CD14-positive monocyte (primary cell): ENCODE measurements at places on chromosomes 6 and 20. TPM values are rescaled to one million over a fixed set of nuclear protein-coding genes. Genes with fewer than 3 reads are reported as not detected.

Gene CDKN1A
- 117 TPM for polyA plus RNA-seq

Gene PPP1R14C
- polyA plus RNA-seq, result not detected

- no peaks in the 10 kb centered on the region for H3K27me3 ChIP-seq
- no peak overlapping the region for H3K27ac ChIP-seq
- H3K4me1 ChIP-seq, result no peaks in the 10 kb centered on the region
- H3K36me3 ChIP-seq, result no peaks in the 10 kb centered on the region
These were observed 77.7 kb downstream of the GRM1 start for GRCh38 chr6:146106532-146106931.

Gene IL17A
- polyA plus RNA-seq, result not detected

Gene CNR1
- polyA plus RNA-seq, result 0.07 TPM

Gene JPH2
- polyA plus RNA-seq, result not detected

Gene PNPLA1
- 3.8 and 4.3 TPM in 2 replicates for polyA plus RNA-seq

DNA sequence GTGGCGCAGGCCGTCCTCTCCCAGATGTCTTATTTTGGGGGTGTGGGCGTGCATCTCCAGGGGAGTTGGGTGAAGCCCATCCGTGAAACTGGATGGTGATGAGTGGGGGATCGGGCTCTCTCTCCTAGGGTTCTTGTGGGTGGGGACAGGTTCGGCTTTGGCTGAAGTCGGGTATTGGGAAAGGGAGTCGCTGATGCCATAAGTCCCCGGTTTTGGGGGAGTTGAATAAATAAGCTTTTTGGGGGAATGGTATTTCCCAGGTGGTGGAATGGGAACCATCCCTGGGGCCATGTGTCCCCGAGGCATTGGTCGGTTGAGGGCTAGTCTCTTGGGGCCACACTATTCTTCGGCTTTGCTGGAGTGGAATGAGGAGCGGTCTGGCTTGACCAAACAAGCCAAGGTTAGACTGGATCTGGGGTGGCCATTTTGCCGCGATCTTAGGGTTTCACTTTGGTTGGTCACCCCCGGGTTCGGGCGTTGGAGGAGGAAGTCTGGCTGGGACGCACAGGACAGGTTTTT lies 481 bp downstream of the ZNF133 start:
- H3K4me3 ChIP-seq, result peak overlapping the region; percentile 86
- H3K27me3 ChIP-seq, result peaks cover 7% of the 10 kb centered on the region
- H3K4me1 ChIP-seq, result peaks cover 11% of the 10 kb centered on the region
- DNase-seq, result peak; percentile 8

- no peaks in the 10 kb centered on the region for H3K27me3 ChIP-seq
- H3K27ac ChIP-seq, result no peak overlapping the region
- H3K36me3 ChIP-seq, result no peaks in the 10 kb centered on the region
- no peak overlapping the region for H3K4me3 ChIP-seq
- no peak for DNase-seq
These were observed 144.9 kb downstream of the AIG1 start for GRCh38 chr6:143205585-143205984.

Gene TRAPPC3L
- polyA plus RNA-seq, result 0.17 TPM

- no peak for DNase-seq
- no peak overlapping the region for H3K4me3 ChIP-seq
- H3K4me1 ChIP-seq, result no peaks in the 10 kb centered on the region
- no peak overlapping the region for H3K27ac ChIP-seq
- H3K36me3 ChIP-seq, result peaks cover 18% of the 10 kb centered on the region
These were observed 33.0 kb downstream of the HDDC2 start for GRCh38 chr6:125268765-125269164.

Gene HLA-DQB1
- polyA plus RNA-seq, result 638 TPM

DNA sequence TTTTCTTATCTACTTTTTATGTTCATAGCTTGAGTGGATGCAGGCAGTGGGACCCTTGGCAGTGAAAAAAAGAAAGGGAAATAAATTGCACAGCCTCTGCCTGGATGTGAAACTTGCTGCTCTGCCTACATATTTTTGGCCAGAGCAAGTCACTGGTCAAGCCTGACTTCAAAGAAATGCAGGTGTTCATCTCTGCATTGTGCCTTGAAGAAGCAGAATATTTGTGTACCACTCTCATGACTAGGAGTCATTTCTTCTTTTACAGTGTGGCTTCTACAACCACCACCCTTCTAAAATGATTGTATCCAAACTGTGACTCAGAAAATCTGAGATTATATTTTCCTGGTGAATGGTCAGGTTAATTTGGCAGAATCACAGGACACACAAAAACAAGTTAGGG lies 2.5 kb upstream of the KATNA1 start:
- no peak for DNase-seq
- no peak overlapping the region for H3K4me3 ChIP-seq

Gene MAPK13
- polyA plus RNA-seq, result 2.4 TPM

- peaks cover 18% of the 10 kb centered on the region for H3K27me3 ChIP-seq
- H3K4me1 ChIP-seq, result no peaks in the 10 kb centered on the region
- H3K4me3 ChIP-seq, result no peak within 1 kb of the TSS
- no peak within 1 kb of the TSS for H3K27ac ChIP-seq
- no peak for DNase-seq
These were observed at the start of gene HTR1E for GRCh38 chr6:86937219-86938079. Gene HTR1E, plus strand, starts transcription at chr6:86937528. Its CDS starts 77,807 bp downstream, at chr6:87015335.

DNA sequence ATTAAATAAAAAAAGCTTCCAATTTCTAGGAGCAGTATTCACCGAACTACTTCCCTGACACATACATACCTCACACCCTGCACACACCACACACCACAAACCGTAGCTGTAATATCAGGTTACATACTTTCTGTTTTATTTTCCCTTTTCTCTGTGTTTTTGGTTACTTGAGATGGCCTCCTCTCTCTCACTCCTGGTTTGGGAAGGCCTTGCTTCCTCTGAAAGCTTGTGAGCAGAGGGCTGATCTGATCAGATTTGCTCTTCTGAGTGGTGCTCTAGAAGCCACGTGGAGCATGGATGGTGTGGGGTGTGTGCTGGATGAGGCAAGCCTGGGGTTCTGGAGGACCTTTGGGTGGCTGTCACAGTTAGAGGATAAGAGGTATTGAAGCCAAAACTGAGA lies 20.9 kb downstream of the UTRN start:
- peak overlapping the region; percentile 51 for H3K27ac ChIP-seq
- peaks cover under 1% of the 10 kb centered on the region for H3K4me1 ChIP-seq
- no peak for DNase-seq
- H3K27me3 ChIP-seq, result no peaks in the 10 kb centered on the region
- H3K36me3 ChIP-seq, result peaks cover 47% of the 10 kb centered on the region

GRCh38 chr6:148217921-148218320 lies 124.7 kb upstream of the SASH1 start:
- no peak overlapping the region for H3K4me3 ChIP-seq
- no peaks in the 10 kb centered on the region for H3K4me1 ChIP-seq
- no peaks in the 10 kb centered on the region for H3K36me3 ChIP-seq
- no peak for DNase-seq
- H3K27me3 ChIP-seq, result peaks cover 19% of the 10 kb centered on the region

Gene MRAP2
- not detected for polyA plus RNA-seq

GRCh38 chr6:138914701-138915100 lies 73.4 kb downstream of the REPS1 start:
- no peak overlapping the region for H3K27ac ChIP-seq
- no peak for DNase-seq
- H3K4me1 ChIP-seq, result no peaks in the 10 kb centered on the region

DNA sequence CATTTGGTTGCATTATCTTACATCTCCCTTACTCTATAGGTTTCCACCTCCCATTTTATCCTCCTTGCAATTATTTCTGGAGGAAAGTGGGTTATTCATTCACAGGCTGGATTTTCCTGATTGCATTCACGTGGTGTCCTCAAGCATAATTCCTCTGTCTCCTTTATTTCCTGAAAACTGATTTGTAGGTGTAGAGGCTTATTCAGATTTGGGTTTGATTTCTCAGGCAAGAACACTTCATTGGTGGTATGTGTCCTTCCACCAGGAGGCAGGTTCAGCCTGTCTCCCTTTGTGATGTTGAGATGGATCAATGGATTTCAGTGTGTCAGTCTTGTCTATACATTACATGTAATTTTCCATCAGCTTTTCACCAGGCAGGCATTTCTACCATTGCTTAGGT lies 17.3 kb downstream of the DNPH1 start:
- H3K27ac ChIP-seq, result no peak overlapping the region
- no peaks in the 10 kb centered on the region for H3K4me1 ChIP-seq
- H3K27me3 ChIP-seq, result no peaks in the 10 kb centered on the region
- no peak overlapping the region for H3K4me3 ChIP-seq
- no peak for DNase-seq

Gene BPIFA1
- polyA plus RNA-seq, result not detected in 2 replicates

DNA sequence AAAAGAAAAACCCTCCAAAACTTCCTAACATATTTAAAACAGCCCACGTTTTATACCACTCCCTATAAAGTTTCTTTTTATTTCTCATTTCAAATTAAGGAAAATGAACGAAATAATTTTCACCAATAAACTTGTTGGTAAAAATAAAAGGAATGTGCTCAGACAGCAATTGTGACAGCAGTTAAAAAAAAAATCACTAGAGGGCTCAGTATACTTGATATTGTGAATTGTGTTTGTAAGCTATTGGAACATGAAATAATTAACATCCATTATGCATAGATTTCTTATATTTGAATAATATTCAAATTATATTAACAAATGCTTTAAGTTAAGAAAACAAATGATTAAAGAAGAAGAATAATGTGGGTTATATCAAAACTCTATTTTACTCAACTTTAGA lies 105.5 kb downstream of the ASCC3 start:
- H3K27me3 ChIP-seq, result no peaks in the 10 kb centered on the region
- no peaks in the 10 kb centered on the region for H3K36me3 ChIP-seq
- no peak overlapping the region for H3K27ac ChIP-seq
- no peaks in the 10 kb centered on the region for H3K4me1 ChIP-seq
- no peak overlapping the region for H3K4me3 ChIP-seq

Gene WFDC6
- not detected for polyA plus RNA-seq

Gene ILRUN
- 11.5 and 19.3 TPM in 2 replicates for polyA plus RNA-seq

DNA sequence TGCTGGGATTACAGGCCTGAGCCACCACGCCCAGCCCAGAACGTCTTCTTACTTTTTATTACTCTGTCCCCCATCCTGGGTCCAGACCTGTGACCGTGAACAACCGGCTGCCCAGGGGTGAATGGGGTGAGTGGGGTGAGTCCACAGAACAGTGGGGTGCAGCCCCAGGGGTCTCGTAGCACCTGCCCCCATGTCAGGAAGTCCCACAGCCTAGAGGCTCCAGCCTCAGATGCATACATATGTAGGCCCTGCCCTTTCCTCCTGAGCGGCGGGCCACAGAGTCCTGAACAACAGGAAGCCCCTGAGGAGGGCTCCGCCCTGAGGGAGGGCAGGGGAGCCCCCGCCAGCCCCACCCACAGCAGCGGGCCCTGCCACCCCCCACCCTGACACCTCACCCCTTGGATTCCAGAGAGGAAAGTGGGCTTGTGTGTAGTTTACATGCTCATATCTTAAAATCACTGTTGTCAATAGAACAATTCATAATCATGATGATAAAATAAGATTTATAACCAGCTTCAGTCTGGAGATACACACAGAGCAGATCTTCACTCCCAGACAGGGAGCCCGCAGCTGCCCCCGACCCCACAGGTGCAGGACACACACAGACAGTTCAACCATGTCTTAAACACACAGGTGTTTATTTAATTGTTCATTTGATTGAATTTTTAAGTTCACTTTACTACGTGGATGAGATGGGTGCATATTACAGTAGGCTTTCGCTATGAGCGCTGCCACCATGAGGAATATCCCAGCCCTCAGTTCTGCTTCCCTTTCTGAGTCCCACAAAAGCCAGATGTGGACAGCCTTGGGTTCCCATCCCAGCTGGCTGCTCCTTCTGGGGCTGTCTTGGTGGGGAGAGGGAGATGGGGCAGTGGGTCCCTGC lies 12.4 kb upstream of the GMEB2 start:
- H3K27ac ChIP-seq, result peak overlapping the region; percentile 53
- no peak for DNase-seq
- H3K4me3 ChIP-seq, result peak overlapping the region; percentile 93
- peaks cover 65% of the 10 kb centered on the region for H3K4me1 ChIP-seq
- H3K36me3 ChIP-seq, result no peaks in the 10 kb centered on the region

GRCh38 chr6:113732384-113732966 lies 124.7 kb upstream of the MARCKS start:
- no peaks in the 10 kb centered on the region for H3K36me3 ChIP-seq
- DNase-seq, result no peak
- H3K27ac ChIP-seq, result no peak overlapping the region
- H3K4me3 ChIP-seq, result no peak overlapping the region
- H3K4me1 ChIP-seq, result peaks cover 12% of the 10 kb centered on the region
- no peaks in the 10 kb centered on the region for H3K27me3 ChIP-seq

- no peaks in the 10 kb centered on the region for H3K36me3 ChIP-seq
- H3K4me3 ChIP-seq, result no peak overlapping the region
- DNase-seq, result no peak
- H3K27me3 ChIP-seq, result no peaks in the 10 kb centered on the region
- no peaks in the 10 kb centered on the region for H3K4me1 ChIP-seq
These were observed 487.6 kb downstream of the TFAP2A start for GRCh38 chr6:9927275-9927674.

Gene PGBD1
- 0.17 TPM for polyA plus RNA-seq

Gene NRSN1
- polyA plus RNA-seq, result not detected in 2 replicates

DNA sequence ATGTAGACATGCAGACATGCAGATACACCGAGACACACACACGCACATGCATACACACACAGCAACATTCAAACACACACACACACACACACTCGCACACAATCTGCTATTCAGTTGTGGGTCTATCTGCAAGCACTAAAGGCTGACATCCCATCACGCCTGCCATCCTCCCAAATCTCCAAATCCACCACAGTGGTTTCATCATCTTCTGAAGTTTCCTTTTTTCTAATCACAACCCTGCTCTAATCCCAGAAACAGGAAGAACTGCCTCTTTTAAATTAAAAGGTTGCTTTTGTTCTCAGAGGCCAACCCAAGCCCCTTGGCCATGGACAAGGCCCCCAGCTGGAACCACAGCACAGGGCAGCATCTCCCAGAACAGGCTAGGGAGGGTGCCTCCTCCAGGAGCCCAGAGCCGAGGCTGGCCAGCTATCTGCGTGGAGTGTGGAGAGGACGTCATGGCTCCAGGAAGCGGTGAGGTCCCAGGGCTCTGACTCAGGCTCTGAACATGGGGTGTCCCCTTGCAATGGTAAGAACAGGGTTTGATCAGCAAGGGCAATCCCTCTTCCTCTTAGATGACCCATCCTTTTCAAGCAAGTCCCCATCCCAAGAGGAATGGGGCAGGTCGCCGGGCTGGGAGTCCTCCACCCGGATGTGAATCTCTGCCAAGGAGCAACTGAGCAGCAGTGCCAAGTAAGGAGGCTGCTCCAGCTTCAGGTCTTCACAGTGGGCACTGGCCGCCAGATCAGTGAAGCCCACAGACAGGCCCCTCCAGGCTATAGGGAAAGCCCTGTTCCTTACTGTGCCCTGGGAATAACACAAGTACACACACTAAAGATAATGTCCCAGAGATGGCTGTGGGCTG lies 14.7 kb downstream of the FOXF2 start:
- H3K4me3 ChIP-seq, result peak overlapping the region; percentile 25
- H3K4me1 ChIP-seq, result peaks cover 49% of the 10 kb centered on the region
- H3K36me3 ChIP-seq, result no peaks in the 10 kb centered on the region
- DNase-seq, result peak; percentile 7
- peak overlapping the region; percentile 16 for H3K27ac ChIP-seq
- peaks cover 24% of the 10 kb centered on the region for H3K27me3 ChIP-seq

DNA sequence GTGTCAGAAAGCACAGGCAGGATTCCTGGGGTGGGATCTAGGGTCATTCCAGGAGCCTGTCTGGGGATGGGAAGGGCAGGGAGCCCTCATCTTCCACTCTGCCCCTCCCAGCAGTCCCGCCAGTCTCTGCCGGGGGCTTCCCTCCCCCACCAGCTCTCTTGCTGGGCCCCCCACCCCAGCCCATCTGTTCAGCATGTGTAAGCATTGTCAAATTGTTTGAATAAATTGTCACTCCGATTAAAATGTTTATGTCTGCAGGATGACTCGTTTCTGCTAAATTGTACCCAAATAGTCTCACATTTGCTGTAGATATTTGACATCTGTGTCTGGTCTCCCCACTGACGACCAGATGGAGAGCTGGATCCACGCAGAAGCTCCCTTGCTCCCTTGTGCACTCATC lies 257.6 kb downstream of the ANKRD60 start:
- H3K4me1 ChIP-seq, result no peaks in the 10 kb centered on the region
- no peaks in the 10 kb centered on the region for H3K36me3 ChIP-seq
- no peak overlapping the region for H3K27ac ChIP-seq
- H3K4me3 ChIP-seq, result no peak overlapping the region
